ENCODE measurements at places on chromosomes 5 and 9. TPM values are rescaled to one million over a fixed set of nuclear protein-coding genes. Genes with fewer than 3 reads are reported as not detected.

- no peak for DNase-seq
- H3K36me3 ChIP-seq, result no peaks in the 10 kb centered on the region
- H3K27me3 ChIP-seq, result no peaks in the 10 kb centered on the region
Measured at GRCh38 chr5:41973887-41974286, 48.8 kb downstream of the FBXO4 start.

- H3K27me3 ChIP-seq, result no peaks in the 10 kb centered on the region
- no peak overlapping the region for H3K27ac ChIP-seq
- H3K4me1 ChIP-seq, result peaks cover 19% of the 10 kb centered on the region
- DNase-seq, result no peak
- peaks cover 2% of the 10 kb centered on the region for H3K36me3 ChIP-seq
Measured at GRCh38 chr9:104906441-104907277, 21.3 kb downstream of the ABCA1 start.

- no peak overlapping the region for H3K27ac ChIP-seq
- DNase-seq, result no peak
- H3K36me3 ChIP-seq, result no peaks in the 10 kb centered on the region
- no peaks in the 10 kb centered on the region for H3K27me3 ChIP-seq
Measured at GRCh38 chr9:22216730-22217172, 207.6 kb upstream of the CDKN2B start.

GRCh38 chr5:54932789-54933188, 52.6 kb downstream of the ESM1 start:
- DNase-seq, result no peak
- H3K4me1 ChIP-seq, result peaks cover 2% of the 10 kb centered on the region
- no peak overlapping the region for H3K4me3 ChIP-seq
- H3K27me3 ChIP-seq, result peaks cover 38% of the 10 kb centered on the region
- H3K36me3 ChIP-seq, result peaks cover 2% of the 10 kb centered on the region

DNA sequence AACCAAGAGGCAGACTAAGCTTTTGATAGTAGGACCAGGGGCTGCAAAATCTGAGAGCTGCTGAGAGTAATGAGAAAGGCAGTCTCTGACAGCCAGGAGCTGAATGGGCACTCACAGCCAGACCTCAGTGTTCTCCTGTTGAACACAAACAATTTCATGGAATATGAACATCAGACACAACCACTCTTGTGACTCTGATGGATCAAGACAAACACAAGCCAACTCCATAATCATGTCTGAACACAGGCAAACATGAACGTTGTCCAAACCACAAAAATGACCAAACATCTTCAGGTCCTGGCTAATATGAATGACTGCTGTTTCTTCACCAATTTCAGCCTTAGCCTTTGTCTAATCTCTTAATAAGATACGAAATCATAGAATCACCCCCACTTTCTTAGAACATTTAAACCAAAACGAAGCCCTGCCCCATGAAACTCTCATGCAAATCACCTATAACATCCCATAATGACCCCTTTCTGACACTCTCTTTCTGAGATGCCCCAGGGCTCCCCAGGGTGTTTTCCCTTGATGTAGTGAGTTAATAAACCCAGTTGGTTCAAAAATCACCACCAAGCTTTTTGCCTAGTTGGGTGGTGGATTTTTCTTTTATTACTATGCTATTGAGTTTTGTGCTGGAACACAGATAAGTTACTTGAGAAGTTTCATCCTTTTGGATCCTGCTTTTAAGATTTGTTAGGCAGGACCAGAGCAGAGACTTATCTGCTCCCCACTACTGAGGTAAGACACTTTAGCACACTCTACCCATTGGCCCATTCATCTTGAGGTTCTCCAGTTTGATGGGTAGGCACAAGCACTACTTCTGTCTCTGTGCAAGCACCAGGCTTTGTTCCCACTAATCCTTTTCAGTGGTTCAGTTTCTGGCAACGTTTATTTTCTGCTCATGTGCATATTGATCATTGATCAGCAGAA, 5.9 kb upstream of the ERAP2 start:
- peak overlapping the region; percentile 74 for H3K27ac ChIP-seq
- H3K4me3 ChIP-seq, result peak overlapping the region; percentile 4
- no peak for DNase-seq
- peaks cover 6% of the 10 kb centered on the region for H3K27me3 ChIP-seq
- H3K36me3 ChIP-seq, result no peaks in the 10 kb centered on the region

- H3K27ac ChIP-seq, result no peak overlapping the region
- no peaks in the 10 kb centered on the region for H3K36me3 ChIP-seq
- no peak for DNase-seq
- H3K27me3 ChIP-seq, result peaks cover 15% of the 10 kb centered on the region
- H3K4me1 ChIP-seq, result peaks cover 13% of the 10 kb centered on the region
Measured at GRCh38 chr9:113614843-113615648, 151.5 kb downstream of the RGS3 start.

DNA sequence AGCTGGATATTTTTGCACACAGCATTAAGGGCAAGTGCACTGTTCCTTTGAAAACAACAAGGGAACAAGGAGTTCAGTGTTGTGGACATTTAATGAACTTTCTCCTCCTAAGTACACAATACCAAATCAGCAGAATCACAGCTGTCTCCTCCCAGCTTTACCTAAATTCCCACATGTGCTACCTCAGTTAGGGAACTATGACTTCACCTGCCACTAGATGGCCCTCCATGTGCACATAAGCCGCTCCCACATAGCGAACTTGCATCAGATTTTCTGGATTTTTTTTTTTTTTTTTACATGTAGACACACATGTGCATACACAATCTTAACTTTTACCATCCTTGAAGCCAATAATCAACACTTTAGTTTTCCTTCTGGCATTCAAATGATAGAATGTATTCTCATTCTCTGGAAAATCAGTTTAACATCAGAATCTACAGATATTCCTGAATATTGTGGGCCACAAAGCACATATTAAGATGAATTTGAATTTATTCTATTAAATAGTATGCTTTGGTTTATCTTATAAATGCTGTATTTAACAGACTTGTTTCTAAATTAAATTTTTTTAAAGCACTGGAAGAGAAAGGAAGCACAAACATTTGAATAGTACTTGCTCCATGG, 123.6 kb downstream of the PALM2AKAP2 start:
- peaks cover 14% of the 10 kb centered on the region for H3K27me3 ChIP-seq
- no peak overlapping the region for H3K4me3 ChIP-seq
- DNase-seq, result peak; percentile 17
- H3K4me1 ChIP-seq, result peaks cover 8% of the 10 kb centered on the region

- H3K27ac ChIP-seq, result no peak overlapping the region
- H3K27me3 ChIP-seq, result no peaks in the 10 kb centered on the region
- no peaks in the 10 kb centered on the region for H3K36me3 ChIP-seq
- peak overlapping the region; percentile 74 for H3K4me3 ChIP-seq
Measured at GRCh38 chr9:35688558-35689541, 875 bp downstream of the TPM2 start.

DNA sequence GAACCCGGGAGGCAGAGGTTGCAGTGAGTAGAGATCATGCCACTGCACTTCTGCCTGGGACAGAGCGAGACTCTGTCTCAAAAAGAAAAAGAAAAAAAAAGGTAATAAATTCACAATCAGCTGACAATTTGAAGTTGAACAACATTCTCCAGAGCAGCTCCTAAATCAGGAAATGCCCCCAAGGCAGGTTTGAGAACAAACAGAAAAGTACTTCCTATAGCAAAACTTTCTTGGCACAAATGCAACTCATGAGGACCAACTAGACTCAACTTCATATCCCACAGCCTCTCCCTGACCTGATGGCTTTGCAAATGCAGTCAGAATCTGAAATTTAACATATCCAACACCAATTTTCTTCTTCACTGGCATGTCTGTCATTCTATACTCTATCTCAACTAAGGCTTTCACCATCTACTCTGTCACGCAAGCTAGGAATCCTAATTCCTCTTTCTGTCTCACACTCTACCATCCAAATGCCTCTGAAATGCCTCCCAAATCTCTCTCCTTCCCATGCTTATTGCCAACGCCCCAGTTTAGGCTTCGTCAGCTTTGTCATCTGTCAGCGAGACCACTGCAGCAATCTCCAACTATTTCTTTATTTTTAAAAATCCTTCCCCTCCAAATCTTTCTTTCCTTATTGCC, 113.3 kb downstream of the MAPKAP1 start:
- DNase-seq, result no peak
- H3K27me3 ChIP-seq, result no peaks in the 10 kb centered on the region
- peaks cover 3% of the 10 kb centered on the region for H3K36me3 ChIP-seq
- peak overlapping the region; percentile 9 for H3K27ac ChIP-seq

GRCh38 chr5:172427202-172427601, 27.1 kb downstream of the SH3PXD2B start:
- no peak overlapping the region for H3K27ac ChIP-seq
- no peak for DNase-seq
- no peak overlapping the region for H3K4me3 ChIP-seq
- H3K27me3 ChIP-seq, result peaks cover 40% of the 10 kb centered on the region
- H3K4me1 ChIP-seq, result no peaks in the 10 kb centered on the region

DNA sequence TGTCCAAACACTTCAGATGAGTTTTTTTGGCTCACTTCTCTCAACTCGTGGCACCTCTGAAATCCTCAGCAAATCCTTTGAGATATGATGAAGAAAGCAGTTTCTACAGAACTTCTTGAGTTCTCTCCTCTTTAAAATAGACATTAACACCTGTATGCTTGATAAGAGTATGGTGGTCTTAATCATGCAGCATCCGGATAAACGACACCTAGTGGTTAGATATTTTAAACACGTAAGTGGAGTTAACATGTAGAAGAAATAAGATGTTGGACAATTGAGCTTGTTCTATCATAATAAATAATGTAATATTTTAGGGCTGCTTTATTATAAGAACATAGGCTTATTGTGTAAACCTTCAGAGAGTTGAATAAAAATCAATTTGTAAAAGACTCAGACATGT, 324.8 kb downstream of the CYLC2 start:
- H3K4me1 ChIP-seq, result no peaks in the 10 kb centered on the region
- H3K36me3 ChIP-seq, result no peaks in the 10 kb centered on the region
- no peak for DNase-seq
- H3K4me3 ChIP-seq, result no peak overlapping the region
- no peak overlapping the region for H3K27ac ChIP-seq
- H3K27me3 ChIP-seq, result no peaks in the 10 kb centered on the region

GRCh38 chr5:67875601-67876000, 340.0 kb upstream of the PIK3R1 start:
- H3K27me3 ChIP-seq, result peaks cover 20% of the 10 kb centered on the region
- H3K4me1 ChIP-seq, result no peaks in the 10 kb centered on the region

The GPR150 gene
- 2.5 TPM for total RNA-seq

The IFNW1 gene
- total RNA-seq, result not detected

The ZFAND5 gene
- total RNA-seq, result 341 TPM

The FBN2 gene
- 0.25 TPM for total RNA-seq

The PCDHA1 gene
- not detected for total RNA-seq

The TAF11L5 gene
- total RNA-seq, result not detected

The CTXN3 gene
- total RNA-seq, result not detected
